ENCODE measurements at places on chromosomes 12 and 14. TPM values are rescaled to one million over a fixed set of nuclear protein-coding genes. Genes with fewer than 3 reads are reported as not detected.

GRCh38 chr12:64782191-64782876 is 23.1 kb upstream of the GNS start:
- no peak for DNase-seq

- DNase-seq = no peak
Observed at GRCh38 chr12:25377469-25378177, 126.9 kb upstream of the KRAS start.

GRCh38 chr12:79615596-79616560 is 74.9 kb downstream of the PAWR start:
- no peak for DNase-seq

GRCh38 chr14:64719601-64720000 is 15.4 kb downstream of the PLEKHG3 start:
- no peak for DNase-seq

- no peak for DNase-seq
Observed at GRCh38 chr14:95006051-95006450, 151.3 kb downstream of the DICER1 start.

The ZNF385A gene
- 0.26 TPM for total RNA-seq
